ENCODE measurements at places on chromosomes 3 and 15.

DNA sequence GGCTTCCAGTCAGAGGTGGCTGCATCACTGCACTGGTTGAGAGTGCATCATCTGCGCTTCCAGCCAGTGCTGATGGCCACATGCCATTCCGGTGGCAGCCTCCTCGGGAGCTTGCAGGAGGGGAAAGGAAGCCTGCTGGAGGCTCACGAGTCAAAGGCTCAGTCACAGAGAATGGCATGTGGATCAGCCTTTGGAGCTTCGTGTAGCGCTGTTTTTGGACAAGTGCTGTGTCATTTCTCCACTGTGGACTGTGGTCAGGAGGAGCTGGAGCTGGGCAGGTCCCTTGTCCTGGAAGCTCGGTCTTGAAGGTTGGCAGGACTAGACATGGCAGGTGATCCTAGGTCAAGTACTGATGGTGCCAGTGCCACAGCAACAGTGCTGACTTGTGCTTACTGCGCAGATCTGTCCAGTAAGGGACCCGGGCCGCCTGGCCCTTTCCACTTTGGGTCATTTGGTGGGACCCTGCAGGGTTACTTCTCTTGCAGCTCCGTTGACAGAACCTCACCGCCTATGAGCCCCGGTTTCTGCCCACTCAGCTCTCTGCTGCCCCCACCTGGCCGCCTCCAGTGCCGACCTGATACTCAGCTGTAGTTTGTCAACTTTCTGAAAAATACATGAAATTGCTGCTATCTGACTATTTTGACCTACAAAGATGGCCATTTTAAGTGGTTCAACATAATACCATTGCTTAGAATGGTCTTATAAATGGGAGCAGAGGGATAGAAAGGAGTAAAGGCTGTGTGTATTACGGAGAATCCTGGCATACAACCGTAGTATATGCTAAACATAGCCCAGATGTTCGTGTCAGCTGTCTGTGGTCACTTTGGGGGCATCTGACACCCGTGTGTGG is 27.6 kb upstream of the TRPM1 start:
- DNase-seq, result peak; percentile 86

DNA sequence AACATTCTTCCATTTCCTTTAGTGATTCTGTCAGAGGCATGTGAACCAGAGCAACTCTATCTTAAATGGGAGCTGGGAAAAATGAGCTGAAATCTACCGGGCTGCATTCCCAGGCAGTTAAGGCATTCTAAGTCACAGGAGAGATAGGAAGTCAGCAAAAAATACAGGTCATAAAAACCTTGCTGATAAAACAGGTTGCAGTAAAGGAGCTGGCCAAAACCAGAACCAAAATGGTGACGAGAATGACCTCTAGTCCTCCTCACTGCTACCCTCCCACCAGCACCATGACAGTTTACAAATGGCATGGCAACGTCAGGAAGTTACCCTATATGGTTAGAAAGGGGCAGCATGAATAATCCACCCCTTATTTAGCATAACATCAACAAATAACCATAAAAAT is 66.4 kb downstream of the B3GALNT1 start:
- DNase-seq, result no peak

- no peak for DNase-seq
Observed at GRCh38 chr3:190645932-190646460, 132.1 kb downstream of the IL1RAP start.

- no peak for DNase-seq
Observed at GRCh38 chr3:17154221-17154620, 269.5 kb downstream of the PLCL2 start.

DNA sequence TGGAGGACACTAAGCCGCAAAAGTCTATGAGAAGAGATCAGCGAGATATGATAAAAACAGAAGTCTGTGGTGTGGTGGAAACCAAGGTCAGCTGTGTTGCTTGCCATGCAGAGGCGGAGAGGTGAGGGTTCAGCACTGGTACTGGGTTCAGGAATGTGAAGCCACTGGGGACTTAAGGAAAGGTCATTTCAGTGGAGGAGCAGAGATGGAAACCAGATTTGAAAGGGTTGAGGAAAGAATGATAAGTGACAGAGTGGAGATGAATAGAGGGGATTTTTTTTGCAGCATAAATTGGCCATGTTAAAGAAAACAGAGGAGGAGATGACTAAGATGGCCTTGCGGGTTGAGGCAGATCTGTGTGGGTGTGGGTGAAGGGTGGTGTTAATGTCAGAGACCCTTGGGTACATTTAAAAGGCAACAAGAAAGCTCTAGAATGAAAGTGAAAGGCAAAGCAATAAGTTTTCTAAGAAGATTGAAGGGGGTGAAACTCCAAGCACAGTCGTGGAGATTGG is 265.5 kb downstream of the ADAMTSL3 start:
- DNase-seq, result no peak

- no peak for DNase-seq
Observed at GRCh38 chr3:110767838-110768237, 303.8 kb upstream of the NECTIN3 start.

DNA sequence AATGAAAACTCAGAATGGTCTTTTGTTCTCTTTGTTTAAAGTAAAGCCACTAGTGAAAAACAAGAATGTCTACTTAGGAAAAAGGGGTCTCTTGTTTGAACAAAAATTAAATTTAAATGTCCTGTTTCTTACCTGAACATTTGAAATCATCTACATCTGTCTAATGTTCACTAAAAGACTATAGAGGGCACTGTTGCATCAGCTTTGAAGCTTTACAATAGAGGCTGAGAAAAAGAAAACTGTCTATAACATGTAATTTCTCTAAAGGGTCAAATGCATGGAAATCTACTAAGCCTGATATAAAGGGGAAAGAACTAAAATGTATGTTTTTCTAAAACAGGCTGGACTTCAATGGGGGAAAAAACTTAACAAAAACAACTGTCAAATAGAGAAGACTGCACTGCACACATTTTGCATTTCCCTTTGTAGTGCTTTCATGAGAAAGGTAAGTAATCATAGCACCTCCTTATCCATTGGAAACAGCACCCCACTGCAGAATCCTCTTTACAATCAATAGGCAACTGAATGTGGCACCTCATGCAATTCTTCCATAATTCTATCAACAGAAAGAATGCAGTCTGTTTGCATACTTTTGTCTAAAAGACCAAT is 26.3 kb downstream of the DPH6 start:
- DNase-seq, result peak; percentile 54

Data from KBM-7 (cell line).